Smooth muscle cell of the pulmonary artery (primary cell): ENCODE measurements at places on chromosomes 7 and 10. TPM values are rescaled to one million over a fixed set of nuclear protein-coding genes. Genes with fewer than 3 reads are reported as not detected.

Gene KIAA1217
- total RNA-seq, result 2.7 and 6.9 TPM in 2 replicates

Gene FAM25C
- not detected in 2 replicates for total RNA-seq

Gene GHRHR
- total RNA-seq, result not detected in 2 replicates

Gene POU6F2
- not detected in 2 replicates for total RNA-seq

Gene AS3MT
- total RNA-seq, result 5.0 and 6.9 TPM in 2 replicates

Gene HELLS
- 12.2 and 14.0 TPM in 2 replicates for total RNA-seq

Gene SEMA3C
- total RNA-seq, result 215 and 311 TPM in 2 replicates

Gene CFAP46
- 0.20 and 0.26 TPM in 2 replicates for total RNA-seq

Gene FANK1
- 6.6 and 12.4 TPM in 2 replicates for total RNA-seq

Gene CYP2W1
- total RNA-seq, result not detected in 2 replicates

Gene ADRA2A
- 0.20 and 2.0 TPM in 2 replicates for total RNA-seq

Gene DIP2C
- 27.9 and 40.9 TPM in 2 replicates for total RNA-seq

Gene PCGF6
- total RNA-seq, result 8.3 and 8.5 TPM in 2 replicates

Gene SEMA4G
- total RNA-seq, result 2.2 and 3.0 TPM in 2 replicates

Gene LRRC61
- total RNA-seq, result 0.26 and 0.36 TPM in 2 replicates

Gene CUL1
- total RNA-seq, result 50.3 and 53.6 TPM in 2 replicates

Gene OPALIN
- not detected in 2 replicates for total RNA-seq

Gene PMPCB
- 44.3 and 59.2 TPM in 2 replicates for total RNA-seq

Gene SKAP2
- 8.2 and 19.0 TPM in 2 replicates for total RNA-seq

Gene AQP1
- 71.5 and 335 TPM in 2 replicates for total RNA-seq

Gene TRIM24
- 4.8 and 5.5 TPM in 2 replicates for total RNA-seq

Gene RBP3
- total RNA-seq, result not detected in 2 replicates

Gene OR6B1
- total RNA-seq, result not detected in 2 replicates

Gene PRXL2A
- 5.4 and 8.9 TPM in 2 replicates for total RNA-seq

Gene KIAA1549
- total RNA-seq, result 0.85 and 1.6 TPM in 2 replicates

Gene VGF
- total RNA-seq, result 0.07 and 0.26 TPM in 2 replicates

Gene PILRA
- total RNA-seq, result 0.26 TPM in 1 of 2 replicates, not detected in the other

Gene ZNF107
- total RNA-seq, result 1.3 and 2.2 TPM in 2 replicates

Gene SPDYE8
- total RNA-seq, result not detected in 2 replicates

Gene PKD1L1
- total RNA-seq, result 0.07 TPM in 2 replicates
